CD14-positive monocyte (primary cell): ENCODE measurements at places on chromosomes 13 and 19.

- DNase-seq, result no peak
These were observed 127.7 kb downstream of the ZIC5 start for GRCh38 chr13:99843872-99844271.

- no peak for DNase-seq
These were observed 1491.9 kb downstream of the SLITRK5 start for GRCh38 chr13:89163096-89163495.

DNA sequence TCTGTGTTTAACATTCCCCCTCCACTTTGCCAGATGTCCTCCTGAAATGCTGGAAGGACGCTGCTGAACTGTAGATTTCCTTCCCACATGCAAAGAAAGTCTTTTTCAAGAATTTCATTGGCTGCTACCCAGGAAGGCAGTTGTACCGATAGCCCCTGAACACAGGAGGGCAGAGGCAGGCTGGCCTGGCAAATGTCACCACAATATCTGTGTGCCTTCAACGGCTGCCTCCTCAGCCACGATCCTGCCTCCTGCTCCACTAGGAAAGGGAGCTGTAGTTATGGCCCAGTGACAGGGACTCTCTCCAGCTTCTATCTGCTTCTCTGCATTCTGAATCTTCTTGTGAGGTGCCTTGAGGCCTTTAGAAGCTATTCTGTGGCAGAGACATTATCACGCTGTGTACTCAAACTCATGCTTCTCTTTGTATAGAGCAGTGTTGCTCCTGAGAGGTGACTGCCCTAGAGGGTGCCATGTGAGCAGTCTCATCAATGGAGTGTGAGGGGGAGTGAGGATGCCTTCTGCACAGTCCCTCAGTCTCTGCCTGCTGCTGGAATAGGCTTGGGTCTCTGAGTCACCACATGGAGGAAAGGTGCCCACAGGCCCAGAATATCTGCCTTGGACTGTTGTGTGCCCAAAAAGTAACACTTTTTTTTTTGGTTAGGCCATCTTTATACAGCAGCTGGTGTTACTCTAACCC, 279.8 kb downstream of the DNAJC15 start:
- no peak for DNase-seq

- DNase-seq, result no peak
These were observed 22.4 kb downstream of the RANBP3 start for GRCh38 chr19:5955636-5955935.
